Brain (organoid and tissue), 16 donors: ENCODE measurements at places on chromosomes 4 and X.

DNA sequence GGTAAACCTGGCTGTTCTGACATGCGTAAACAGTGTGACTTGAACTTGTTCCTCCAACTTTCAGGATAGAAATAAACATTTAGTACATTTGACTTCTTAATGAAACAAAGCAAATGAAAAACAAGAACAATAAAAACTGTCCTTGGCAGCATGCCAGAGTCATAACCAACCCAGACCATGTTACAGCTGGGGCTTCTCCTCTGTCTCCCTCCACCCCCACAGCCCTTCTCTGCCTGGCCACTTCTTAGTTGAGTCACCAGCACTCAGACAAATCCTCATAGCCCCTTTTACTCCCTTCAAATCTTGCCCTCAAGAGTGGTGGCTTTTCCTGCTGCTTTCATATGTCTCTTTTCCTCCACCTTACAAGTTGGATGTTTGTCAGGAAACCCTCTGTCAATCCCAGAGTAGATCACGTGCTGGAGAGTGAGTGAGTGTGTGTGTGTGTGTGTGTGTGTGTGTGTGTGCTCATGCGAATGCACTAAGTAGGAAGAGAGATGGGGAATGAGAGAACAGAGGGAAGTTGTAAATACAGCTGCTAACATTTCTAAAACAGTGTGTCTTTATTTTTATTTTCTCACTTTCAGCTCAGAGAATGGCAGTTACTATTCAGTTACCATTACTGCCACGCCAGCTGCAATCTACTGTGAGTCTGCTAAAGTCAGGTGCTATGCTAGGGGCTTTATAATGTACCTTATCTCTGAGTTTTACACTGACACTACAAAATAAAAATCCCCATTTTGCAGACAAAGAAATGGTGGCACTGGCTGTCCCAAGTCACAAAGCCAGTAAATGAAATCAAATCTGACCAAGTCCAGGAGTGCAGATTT is 15.0 kb downstream of the SCARB2 start:
- peak; percentile 83 for DNase-seq

- no peak for DNase-seq
Measured at GRCh38 chr4:186712690-186713089, 11.0 kb downstream of the FAT1 start.

- no peak for DNase-seq
Measured at GRCh38 chr4:183171484-183172267, 72.6 kb downstream of the WWC2 start.

DNA sequence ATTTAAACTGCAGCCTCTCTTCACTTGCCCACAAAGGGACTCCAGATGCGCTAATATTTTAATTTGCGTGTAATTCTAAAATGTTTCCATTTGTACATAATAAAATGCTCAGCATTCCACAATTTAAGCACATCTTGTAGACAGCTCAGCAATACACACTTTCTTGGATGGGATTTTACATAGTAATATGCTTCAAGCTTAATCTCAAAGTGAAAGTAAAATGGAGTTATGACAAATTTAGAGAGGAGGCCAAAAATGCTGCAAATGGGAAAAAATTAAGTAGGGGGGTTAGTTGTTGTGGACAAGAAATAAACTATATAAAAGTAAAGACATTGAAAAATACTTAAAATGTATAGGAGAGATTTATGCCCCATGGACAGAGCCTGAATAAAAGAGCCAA is 149.1 kb downstream of the FBXO8 start:
- DNase-seq: no peak

GRCh38 chr4:88527787-88528186 is 4.2 kb upstream of the PYURF start:
- no peak for DNase-seq

DNA sequence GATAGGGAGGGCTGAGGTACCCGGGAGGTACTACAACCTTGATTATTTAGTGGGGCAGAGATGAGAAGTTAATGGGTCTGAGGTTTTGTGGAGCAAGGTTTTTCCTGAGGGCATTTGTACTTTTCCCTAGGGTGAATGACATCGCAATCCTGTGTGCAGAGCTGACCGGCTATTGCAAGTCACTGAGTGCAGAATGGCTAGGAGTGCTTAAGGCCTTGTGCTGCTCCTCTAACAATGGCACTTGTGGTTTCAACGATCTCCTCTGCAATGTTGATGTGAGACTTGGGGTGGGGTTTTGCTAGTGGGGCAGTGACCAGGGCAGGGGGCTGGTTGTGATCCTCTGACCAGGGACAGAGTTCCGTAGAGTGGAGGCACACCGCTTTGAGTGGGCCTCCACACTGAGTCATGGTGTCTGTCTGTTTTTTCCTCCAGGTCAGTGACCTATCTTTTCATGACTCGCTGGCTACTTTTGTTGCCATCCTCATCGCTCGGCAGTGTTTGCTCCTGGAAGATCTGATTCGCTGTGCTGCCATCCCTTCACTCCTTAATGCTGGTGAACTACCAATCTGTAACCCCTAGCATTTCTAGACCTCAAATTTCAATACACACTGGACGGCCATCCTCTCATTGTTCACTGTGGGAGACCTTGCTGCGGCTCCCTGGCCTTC is 9.9 kb downstream of the MED12 start:
- no peak for DNase-seq

DNA sequence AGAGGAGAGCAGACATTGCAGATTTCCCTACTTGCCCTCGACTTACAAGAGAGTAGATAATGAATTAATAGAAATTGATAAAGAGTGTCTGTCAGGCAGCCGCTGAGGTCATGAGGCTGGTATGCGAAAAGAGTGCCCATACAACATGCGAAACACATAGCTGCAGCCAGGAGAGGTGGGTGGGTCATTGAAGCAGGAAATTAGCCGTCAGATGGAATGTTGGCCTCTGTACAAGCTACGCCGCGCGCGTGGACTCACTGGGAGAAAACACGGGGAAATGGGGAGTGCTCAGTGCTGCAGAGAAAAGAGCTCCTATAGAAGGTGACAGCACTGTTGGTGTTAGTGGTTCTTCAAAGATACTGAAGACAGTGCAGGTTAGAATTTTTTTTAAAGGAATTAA is 125.1 kb downstream of the RAPGEF2 start:
- DNase-seq: peak; percentile 69

DNA sequence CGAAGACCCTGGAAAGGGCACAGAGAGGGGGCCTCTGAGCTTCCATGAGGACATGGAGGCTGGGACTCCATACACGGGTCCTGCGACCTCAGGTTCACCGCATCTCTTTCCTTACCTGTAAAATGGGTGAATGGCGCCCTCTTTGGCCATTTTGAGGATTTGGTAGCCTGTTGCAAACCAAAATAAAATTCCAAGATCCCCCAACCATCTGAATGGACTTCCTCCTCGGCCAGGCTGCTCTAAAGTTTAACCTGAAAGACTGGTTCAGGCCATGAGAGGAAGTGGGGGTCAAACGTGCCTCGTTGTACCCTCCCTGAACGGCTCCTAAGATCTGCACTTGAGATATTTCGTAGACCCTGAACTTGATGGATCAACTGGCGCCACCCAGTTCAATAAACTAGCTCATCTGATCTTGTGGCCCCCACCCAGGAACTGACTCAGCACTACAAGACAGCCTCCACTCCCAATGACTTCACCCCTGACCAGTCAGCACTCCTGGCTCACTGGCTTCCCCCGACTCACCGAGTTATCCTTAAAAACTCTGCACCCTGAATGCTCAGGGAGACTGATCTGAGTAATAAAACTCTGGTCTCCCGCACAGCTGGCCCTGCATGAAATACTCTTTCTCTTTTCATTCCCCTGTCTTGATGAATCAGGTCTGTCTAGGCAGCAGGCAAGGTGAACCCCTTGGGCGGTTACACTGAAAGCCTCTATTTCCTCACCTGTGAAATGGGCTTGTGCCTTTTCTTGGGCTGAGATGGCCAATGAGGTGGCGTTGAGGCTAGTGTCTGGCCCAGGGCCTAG is 32.9 kb upstream of the GPR78 start:
- no peak for DNase-seq

DNA sequence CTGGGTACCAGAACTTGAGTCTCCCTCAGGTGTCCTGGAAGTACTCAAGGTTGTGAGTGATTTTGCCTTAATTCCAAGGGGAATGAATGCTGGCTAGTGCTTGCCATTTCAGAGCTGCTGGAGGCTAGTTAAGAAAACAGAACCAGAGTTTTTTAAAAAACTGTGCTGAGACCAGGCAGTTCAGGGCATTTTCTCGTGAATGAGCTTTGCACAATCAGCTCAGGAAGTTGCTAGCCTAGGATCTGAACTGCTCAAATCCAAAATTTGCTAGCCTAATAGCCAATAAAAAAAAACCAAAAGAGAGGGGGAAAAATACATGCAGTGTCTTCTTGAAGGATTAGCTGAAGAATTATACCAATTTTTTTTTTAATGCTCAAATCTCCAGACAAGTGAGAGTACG is 292.7 kb downstream of the FBXW7 start:
- DNase-seq: no peak

DNA sequence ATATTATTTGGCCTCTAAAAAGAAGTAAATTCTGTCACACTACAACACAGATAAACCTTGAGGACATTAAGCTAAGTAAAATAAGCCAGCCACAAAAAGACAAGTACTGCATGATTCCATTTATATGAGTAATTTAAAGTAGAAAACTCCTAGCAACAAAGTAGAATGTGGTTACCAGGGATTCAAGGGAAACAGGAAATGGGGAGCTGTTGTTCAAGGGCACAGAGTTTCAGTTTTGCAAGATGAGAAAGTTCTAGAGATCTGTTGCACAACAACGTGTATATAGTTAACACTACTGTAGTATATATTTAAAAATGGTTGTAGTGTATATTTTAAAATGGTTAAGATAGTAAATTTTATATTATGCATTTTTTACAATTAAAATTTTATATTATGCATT is 25.4 kb downstream of the SEC31A start:
- DNase-seq: no peak

- no peak for DNase-seq
Measured at GRCh38 chr4:156749426-156750403, 221.9 kb downstream of the PDGFC start.

DNA sequence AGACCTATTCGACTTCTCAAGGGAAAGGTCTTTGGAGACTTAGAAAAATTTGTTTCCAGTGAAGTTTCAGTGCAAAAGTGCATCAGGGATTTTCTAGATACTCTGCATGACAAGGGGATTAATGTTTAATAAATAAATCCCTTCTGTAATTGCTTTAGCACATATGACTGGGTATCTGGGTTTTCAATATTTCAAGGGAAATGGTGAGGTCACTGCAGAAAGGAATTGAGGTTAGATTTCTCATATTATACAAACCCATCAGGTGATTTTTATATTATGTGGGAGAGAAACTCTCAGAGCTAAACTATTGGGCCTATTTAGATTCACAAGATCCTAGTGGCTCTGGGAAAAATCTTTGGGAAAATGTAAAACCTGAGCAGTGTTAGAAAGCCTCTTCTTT is 48.3 kb upstream of the SLC4A4 start:
- DNase-seq: no peak

DNA sequence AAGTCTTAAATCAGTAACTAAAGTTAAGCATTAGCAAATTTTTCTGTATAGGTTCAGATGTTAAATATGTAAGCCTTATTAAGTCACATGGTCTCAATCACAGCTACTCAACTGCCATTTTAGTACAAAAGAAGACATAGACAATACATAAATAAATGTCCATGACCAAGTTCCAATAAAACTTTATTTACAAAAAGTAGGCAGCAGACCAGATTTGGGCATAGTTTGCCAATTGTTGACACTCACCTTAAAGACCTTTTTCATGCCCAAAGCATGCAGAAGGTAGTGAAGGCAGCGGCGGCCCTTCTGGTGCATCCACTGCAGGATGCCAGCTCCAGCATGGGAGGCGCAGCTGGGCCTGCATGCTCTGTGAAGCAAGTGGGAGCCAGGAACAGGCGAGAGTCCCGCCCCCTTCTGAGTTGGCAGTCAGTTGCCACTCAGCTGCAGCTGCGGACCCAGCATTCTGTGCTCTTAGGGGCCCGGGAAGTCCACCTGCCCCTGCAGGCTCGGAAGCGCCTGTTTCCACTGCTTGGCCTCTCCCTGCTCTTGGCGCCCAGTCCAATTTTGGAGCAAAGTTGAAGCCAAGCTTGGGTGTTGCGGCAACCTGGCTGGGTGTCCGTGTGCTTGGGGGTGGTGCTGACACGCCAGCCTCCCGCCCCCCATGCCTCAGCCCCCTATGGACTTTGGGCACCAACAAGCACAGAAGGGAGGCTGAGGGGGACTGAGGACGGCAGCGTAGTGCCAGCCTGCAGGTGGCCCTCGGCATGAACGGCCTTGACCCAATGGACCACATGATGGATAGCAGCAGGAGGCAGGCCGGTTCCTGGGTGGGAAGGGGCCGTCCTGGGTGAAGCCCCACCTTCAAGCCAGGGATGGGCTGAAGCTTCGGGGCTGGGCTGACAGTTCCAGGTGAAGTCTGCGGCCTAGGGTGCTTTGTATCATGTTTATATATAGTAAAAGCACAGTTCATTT is 42.4 kb upstream of the PABPC4L start:
- no peak for DNase-seq

DNA sequence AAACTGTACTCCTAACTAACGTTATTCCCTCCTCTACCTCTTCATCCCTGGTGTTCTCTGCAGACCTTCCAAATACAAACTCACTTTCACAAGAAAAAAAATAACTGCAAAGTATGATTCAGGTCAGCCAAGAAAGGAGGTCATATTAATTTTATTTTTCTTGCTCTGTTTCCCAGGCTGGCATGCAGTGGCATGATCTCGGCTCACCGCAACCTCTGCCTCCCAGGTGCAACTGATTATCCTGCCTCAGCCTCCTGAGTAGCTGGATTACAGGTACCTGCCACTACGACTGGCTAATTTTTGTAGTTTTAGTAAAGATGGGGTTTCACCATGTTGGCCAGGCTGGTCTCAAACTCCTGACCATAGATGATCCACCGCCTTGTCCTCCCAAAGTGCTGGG is 156.6 kb downstream of the CHIC2 start:
- no peak for DNase-seq

DNA sequence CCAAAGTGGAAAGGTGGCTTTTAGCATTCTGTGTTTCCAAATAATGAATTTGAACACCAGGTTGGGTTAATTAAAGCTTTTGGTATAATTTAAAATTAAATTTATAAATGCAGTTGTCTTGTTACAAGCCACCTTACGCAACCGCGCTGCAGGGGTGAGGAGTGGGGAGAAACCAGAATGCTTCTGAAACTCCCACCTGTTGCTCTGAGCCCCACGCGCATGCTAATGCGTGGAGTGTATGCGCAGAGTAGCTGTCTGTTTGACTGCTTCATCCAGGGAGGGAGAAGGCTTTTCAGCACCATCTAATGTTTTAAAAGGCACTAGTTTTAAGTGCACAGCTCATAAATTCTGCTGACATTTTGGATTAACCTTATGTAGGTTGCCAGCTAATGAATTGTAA is 12.5 kb downstream of the OGT start:
- no peak for DNase-seq

GRCh38 chrX:41009850-41010846 is 75.1 kb upstream of the USP9X start:
- DNase-seq: peak; percentile 69

GRCh38 chrX:44459501-44459900 is 83.2 kb downstream of the FUNDC1 start:
- no peak for DNase-seq

GRCh38 chr4:116374815-116375214 is 710.6 kb downstream of the TRAM1L1 start:
- DNase-seq: no peak

DNA sequence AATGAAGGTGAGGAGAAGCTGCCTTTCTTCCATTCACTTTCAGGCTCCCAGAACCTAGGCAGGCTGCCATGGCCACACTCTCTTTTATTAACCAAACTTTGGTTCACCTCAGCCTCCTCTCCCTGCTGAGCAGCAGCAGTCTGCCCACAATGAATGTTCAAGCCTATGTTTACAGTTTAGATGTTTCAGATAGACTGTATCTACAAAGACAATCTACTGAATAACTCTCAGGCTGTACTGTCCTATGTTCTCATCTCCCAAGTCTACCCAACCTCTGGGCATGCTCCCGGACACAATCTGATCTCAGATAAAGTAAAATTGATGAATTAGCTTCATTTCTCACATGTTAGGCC is 59.2 kb upstream of the TMEM164 start:
- no peak for DNase-seq
